ENCODE measurements at places on chromosomes 6 and 20. TPM values are rescaled to one million over a fixed set of nuclear protein-coding genes. Genes with fewer than 3 reads are reported as not detected.

GRCh38 chr6:169975701-169976100 lies 224.3 kb downstream of the ERMARD start:
- DNase-seq: no peak

DNA sequence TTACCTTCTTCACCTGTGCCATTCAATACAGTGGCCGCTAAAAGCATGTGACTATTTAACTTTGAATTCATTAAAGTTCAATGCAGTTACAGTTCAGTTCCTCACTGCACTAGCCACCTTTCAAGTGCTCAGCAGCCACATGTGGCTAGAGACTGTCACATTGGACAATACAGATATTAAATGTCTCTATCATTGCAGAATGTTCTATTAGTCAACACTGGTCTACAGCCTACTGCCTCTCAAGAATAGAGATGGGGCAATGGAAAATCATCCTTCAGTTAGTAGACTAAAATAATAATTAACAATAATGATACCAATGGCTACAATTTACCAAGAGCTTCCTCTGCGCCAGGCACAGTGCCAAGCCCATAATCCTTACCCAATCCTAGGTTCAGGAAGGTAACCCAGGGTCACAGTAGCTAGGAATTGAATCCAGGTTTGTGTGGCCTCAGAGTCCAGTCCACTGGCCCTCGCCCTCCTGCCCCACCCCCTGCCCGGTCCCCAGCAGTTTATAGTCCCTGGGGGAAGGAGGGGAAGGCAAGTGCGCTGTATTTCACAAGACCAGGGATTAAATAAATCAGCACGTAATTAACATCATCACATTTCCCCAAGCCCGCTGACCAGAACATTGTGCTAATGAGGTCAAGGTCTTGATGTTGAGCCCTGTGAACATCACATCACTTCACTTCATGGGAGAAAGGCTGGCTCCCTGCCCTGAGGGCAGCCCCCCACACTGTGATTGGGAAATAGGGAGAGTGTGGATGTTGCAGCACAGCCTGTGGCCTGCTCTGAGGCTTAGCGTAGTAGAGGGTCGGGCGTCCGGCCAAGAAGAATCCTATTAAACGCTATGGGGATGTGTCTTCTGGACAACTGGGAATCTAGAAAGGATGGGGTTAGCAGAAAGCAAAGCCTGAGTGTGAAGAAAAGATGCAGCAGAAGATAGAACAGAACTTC lies 147.2 kb downstream of the VEGFA start:
- no peak for DNase-seq

- DNase-seq: no peak
Measured at GRCh38 chr6:157133856-157134255, 189.5 kb downstream of the TMEM242 start.

Gene HMGCLL1
- not detected for total RNA-seq

Gene PLCB4
- total RNA-seq: not detected

Data from T-cell (primary cell).